ENCODE measurements at places on chromosomes 6 and 20. TPM values are rescaled to one million over a fixed set of nuclear protein-coding genes. Genes with fewer than 3 reads are reported as not detected.

Gene UST
- total RNA-seq, result 0.28 TPM

Gene KCNQ5
- total RNA-seq, result not detected

Gene MCCD1
- total RNA-seq, result not detected

Gene EGFL8
- 1.3 TPM for total RNA-seq

Gene HDAC2
- total RNA-seq, result 74.2 TPM

Gene SPATS1
- not detected for total RNA-seq
